ENCODE measurements at places on chromosomes 1 and 21.
A peak's percentile ranks its signal among the peaks of the same experiment; 100 is the strongest.

GRCh38 chr1:69438056-69438795, 129.5 kb upstream of the LRRC7 start:
- no peaks in the 10 kb centered on the region for H3K4me1 ChIP-seq
- H3K27me3 ChIP-seq, result no peaks in the 10 kb centered on the region
- H3K4me3 ChIP-seq, result no peak overlapping the region
- no peak for DNase-seq

- H3K4me3 ChIP-seq, result no peak overlapping the region
- no peaks in the 10 kb centered on the region for H3K27me3 ChIP-seq
- no peak for DNase-seq
- no peak overlapping the region for H3K27ac ChIP-seq
- no peaks in the 10 kb centered on the region for H3K36me3 ChIP-seq
- no peaks in the 10 kb centered on the region for H3K4me1 ChIP-seq
Observed at GRCh38 chr21:26098772-26099397, 71.7 kb downstream of the APP start.

DNA sequence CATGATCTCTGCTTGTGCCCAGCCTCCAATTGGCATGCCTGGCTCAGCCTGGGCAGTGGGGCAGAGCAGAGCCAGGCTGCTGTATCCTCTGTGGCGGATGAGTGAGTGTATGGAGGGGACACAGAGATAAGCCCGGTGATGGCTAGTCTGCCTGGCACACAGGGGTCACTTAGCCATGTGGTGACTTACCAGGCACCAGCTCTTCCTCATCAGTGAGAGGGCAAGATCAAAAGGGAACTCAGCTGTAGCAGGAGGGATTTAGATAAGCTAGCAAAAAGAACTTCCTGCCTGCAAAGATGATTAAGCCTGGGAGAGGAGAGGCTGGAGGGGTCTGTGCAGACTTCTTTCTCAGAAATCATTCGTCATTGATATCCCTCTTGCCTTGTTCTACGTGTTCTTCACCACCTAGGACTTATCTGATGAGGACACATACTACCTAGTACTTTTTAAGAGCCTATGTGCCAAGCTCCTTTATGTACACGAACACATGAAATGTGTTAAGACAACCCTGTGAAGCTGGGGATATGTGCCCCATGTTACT, 7.9 kb downstream of the KIF21B start:
- peak overlapping the region; percentile 8 for H3K27ac ChIP-seq
- peaks cover 89% of the 10 kb centered on the region for H3K4me1 ChIP-seq
- no peaks in the 10 kb centered on the region for H3K36me3 ChIP-seq
- H3K27me3 ChIP-seq, result no peaks in the 10 kb centered on the region

DNA sequence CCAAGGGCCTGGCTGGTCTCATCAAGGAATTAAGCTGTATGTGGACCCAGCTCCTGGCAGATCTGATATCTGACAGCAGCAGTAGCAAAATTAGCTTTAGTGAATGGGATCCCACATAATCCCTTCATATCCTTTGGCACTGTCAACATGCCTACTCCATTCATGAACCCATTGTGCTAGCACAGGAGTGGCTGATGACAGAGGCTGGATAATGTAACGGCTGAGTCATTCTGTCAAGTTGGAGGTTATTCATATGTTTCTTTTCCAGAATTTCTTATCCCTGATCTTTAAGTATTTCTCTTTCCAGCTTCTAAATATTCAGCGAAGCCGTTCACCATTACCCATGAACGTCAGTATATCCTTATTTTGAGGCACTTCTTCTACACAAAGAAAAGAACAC, 84.3 kb downstream of the EXTL2 start:
- H3K36me3 ChIP-seq, result no peaks in the 10 kb centered on the region
- H3K27me3 ChIP-seq, result peaks cover 4% of the 10 kb centered on the region
- no peak overlapping the region for H3K27ac ChIP-seq
- no peaks in the 10 kb centered on the region for H3K4me1 ChIP-seq
- DNase-seq, result no peak

DNA sequence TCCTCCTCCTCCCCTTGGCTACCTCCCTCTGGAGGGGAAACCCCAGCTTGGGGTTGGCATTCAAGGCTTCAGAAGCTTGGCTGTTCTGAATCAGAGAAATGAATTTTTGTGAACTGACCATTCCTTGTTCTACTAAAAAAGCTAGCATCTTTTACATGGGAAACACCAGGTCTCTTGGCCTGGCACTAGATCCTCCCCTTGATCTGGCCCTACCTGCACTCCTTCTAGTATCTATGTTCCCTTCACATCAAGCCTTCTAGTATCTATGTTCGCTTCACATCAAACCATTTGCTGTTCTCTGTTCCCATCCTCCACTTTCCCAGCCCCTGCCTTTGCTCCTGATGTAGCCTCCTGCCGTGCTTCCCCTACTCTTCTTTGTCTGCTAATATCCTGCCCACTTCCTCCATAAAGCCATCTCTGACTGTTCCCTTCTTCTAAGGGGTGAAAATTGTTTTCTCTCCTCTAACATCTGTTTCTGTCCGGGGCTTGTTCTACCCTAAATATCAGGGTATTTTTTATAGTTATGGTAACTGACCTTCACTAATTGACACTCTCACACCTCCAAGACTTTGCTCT, 25.8 kb downstream of the FAM151A start:
- H3K27me3 ChIP-seq, result no peaks in the 10 kb centered on the region
- no peak overlapping the region for H3K4me3 ChIP-seq
- no peaks in the 10 kb centered on the region for H3K4me1 ChIP-seq
- DNase-seq, result no peak
- no peaks in the 10 kb centered on the region for H3K36me3 ChIP-seq

DNA sequence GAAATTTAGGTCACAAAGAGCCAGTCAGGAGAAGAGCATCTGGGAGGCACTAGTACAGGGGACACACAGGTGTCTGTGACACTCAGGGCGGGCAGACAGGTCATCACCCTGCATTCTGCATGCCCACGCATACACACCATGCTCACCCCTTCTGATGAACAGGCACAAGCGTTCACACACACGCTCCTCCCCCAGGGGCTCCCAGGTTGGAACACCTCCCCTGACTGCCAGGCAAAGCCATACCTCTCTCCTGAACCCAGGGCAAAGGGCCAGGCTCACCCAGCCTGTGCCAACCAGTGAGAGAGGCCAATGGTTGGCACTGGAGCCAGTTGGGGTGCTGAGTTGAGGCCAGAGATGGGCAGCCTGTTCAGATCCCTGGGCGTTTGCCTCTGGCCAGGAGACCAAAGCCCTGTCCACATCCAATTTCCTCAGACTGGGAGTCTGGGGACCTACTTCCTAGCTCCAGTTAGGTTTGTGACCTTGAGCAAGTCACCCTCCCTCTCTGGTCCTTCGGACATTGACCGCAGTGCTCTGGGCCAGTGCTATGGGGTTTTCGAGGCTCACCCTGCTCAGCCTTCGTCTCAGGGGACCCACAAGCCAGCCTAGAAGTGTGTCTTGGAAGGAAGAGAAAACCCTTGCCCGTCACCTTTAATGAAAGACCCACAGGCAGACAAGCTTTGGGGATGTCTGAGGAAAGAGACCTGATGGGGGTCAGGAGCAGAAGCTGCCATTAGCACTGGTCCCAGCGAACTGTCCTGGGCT, 5.8 kb upstream of the LAD1 start:
- no peaks in the 10 kb centered on the region for H3K36me3 ChIP-seq
- H3K4me1 ChIP-seq, result peaks cover 2% of the 10 kb centered on the region
- H3K4me3 ChIP-seq, result no peak overlapping the region
- no peak overlapping the region for H3K27ac ChIP-seq

DNA sequence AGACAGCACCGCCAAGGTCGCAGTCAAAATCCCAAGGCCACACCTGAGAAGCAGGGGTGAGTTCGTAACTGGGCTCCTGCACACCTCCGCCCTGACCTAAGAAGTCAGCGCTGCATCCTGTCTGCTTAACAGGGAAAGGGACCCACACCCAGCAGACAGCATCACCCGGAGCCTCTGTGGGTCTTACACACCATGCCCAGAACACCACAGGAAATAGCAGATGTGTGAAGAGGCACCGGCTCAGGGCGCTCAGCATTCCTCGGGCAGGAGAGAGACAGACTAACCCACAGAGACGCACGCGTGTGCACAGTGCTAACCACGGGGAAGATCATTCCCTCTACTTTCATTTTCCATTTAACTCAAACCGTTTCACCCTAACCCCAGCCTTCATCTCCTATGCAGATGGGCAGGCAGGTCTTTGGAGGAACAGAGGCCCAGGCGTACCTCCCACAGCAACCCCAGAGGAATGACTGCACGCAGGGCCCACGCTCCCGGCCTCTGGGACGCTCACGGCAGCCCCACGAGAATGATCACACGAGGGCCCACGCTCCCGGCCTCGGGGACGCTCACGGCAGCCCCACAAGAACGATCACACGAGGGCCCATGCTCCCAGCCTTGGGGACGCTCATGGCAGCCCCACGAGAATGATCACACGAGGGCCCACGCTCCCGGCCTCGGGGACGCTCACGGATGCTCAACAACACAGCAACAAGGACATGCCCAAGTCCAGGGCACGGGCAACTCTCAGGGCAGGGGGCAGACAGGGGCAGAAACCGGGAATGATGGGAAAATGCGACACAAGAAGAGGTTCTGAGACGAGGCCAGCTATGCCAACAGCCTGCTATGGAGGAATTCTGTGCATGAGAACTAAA, 20.9 kb downstream of the POFUT2 start:
- H3K27me3 ChIP-seq, result no peaks in the 10 kb centered on the region
- peak overlapping the region; percentile 22 for H3K27ac ChIP-seq
- peaks cover 59% of the 10 kb centered on the region for H3K36me3 ChIP-seq
- DNase-seq, result no peak
- no peak overlapping the region for H3K4me3 ChIP-seq

- no peaks in the 10 kb centered on the region for H3K4me1 ChIP-seq
- DNase-seq, result no peak
- H3K4me3 ChIP-seq, result no peak overlapping the region
- H3K27ac ChIP-seq, result no peak overlapping the region
- no peaks in the 10 kb centered on the region for H3K27me3 ChIP-seq
Observed at GRCh38 chr1:117638141-117638540, 32.3 kb downstream of the TENT5C start.

DNA sequence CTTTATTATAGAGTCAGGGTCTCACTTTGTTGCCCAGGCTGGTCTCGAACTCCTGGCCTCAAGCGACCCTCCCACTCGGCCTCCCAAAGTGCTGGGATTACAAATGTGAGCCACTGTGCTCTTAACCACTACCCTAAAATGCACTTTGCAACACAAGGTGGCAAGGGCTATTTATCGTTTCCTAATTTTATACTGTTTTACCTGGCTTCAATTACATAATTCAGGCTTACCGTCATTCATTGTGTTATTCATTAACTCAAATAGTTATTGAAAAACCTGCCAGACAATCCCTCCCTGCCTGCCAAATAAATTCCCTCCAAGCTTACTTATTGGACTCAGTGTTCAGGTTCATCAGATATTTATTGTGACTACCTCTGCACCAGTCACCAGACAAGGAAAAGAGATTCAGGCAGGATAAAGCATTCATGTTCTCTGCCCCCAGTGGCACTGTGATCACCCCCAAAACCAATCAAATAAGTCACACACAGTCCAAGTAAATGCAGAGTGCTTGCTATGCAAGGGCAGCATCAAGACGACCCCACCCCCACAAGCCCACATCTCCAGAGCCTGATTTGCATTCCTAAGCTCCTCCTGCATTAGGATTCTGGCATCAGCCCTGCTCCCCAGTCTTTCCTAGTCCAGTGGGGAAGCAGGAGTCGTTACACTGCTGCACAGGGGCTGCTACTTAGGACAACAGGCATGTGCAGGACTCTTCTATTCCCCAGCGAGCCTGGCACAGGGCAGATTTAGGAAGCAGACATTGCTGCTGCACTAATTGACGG, 8.1 kb downstream of the PAQR7 start:
- no peak for DNase-seq
- H3K27me3 ChIP-seq, result no peaks in the 10 kb centered on the region
- no peak overlapping the region for H3K4me3 ChIP-seq

DNA sequence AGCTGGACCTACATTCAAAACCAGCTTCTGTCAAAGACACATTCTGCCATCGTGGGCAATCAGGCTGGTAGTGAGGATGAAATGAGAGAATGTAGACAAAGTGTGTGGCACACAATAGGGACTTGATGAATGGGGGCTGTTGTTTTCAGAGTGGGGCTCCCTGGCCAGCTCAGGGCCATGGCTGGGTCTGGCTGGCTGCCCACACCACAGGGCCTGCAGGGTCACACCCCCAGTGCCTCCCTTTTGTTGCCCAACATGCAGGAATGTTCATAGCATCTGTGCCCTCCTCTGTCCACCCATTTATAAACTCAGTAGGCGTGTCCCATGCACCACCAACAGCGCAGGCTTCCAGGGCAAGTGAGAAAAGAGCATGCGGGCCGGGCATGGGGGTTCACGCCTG, 20.8 kb upstream of the ECE1 start:
- DNase-seq, result no peak
- H3K36me3 ChIP-seq, result no peaks in the 10 kb centered on the region
- peaks cover 19% of the 10 kb centered on the region for H3K4me1 ChIP-seq
- no peaks in the 10 kb centered on the region for H3K27me3 ChIP-seq

GRCh38 chr1:39145331-39145965, 59.0 kb upstream of the MACF1 start:
- no peaks in the 10 kb centered on the region for H3K36me3 ChIP-seq
- DNase-seq, result no peak
- H3K27ac ChIP-seq, result no peak overlapping the region
- no peaks in the 10 kb centered on the region for H3K4me1 ChIP-seq
- no peak overlapping the region for H3K4me3 ChIP-seq

DNA sequence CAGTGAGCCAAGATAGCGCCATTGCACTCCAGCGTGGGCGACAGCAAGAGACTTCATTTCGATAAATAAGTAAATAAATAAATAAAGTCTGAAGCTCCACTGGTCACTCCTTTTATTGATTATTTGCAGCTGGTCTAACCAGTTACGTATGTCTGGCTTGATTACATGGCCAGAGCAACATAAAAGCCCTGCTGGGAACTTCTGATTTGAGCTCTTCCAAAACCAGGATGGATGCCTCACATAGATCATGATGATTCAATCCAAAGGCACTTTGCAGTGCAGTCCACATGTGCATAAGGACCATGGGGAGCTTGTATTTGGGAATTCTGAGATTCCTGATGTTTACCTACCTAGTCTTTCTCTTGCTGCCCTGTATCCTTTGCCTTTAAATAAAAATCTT, 24.0 kb downstream of the NSUN4 start:
- H3K4me3 ChIP-seq, result no peak overlapping the region
- H3K27ac ChIP-seq, result no peak overlapping the region
- H3K4me1 ChIP-seq, result no peaks in the 10 kb centered on the region
- no peak for DNase-seq
- H3K27me3 ChIP-seq, result no peaks in the 10 kb centered on the region
- peaks cover 38% of the 10 kb centered on the region for H3K36me3 ChIP-seq
